ENCODE measurements at places on chromosomes 7 and 10.

GRCh38 chr7:95817866-95818640, 45.7 kb downstream of the DYNC1I1 start:
- DNase-seq = no peak

DNA sequence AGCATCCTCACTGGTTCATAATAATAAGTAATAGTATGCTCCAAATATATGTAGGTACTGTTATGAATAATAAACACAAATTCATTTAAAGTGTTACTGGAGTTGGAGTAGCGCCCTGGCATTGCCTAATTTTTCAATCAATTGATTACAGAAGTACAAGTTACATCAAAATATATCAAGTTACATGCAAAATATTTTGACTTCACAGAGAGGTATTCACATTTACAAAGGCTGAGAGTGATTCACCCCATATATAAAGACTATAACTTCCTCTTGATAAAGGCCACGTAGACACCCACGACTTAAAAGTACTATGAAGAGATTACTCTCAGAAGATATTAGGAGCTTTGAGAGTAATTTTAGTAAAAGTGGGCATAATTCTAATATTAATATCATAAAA, 13.6 kb upstream of the COL17A1 start:
- no peak for DNase-seq

GRCh38 chr10:103064956-103065355, 128.1 kb downstream of the NT5C2 start:
- DNase-seq = no peak

GRCh38 chr7:154627646-154628290, 375.2 kb downstream of the PAXIP1 start:
- no peak for DNase-seq

- no peak for DNase-seq
Measured at GRCh38 chr10:132646443-132647097, 109.0 kb downstream of the INPP5A start.

DNA sequence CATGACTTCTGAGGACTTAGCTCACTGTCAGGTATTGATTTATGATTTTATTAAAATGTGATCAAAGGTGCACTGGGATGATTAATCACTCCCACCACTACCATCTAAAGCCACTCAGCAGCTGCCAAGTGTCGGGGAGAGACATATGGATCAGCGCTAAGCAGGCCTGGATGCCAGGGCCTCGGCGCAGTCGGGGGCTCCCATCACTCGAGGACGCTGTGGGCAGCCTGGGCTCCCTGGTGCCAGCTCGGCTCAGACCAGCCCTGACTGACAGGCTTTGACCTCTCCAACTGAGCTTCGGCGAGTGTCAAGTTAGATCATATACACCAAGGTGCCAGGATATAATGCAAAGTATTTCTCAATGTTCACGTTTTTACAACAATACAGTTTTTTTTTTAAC, 267.7 kb downstream of the ACTR3B start:
- DNase-seq = no peak

- peak; percentile 15 for DNase-seq
Measured at GRCh38 chr7:106111655-106112117, 426 bp downstream of the SYPL1 start.

- DNase-seq = no peak
Measured at GRCh38 chr10:55183993-55184392, 383.0 kb upstream of the PCDH15 start.

DNA sequence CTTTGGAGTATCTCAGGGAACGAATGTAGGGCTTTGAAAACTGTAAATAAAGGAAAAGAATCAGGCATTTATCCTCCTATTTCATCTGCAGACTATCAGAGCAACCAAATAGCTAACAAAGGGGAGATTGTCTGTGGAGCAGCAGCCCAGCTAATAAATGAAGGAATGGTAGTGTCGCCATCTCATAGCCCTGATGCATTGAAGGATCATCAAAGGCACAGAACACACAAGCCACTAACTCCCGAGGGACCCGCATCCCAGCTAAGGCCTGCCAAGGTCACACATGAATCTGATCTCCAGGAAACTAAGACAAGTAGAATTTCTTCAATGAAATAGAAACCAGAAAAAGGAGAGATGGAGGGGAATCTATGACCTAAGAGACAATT, 38.2 kb downstream of the CALML5 start:
- DNase-seq = no peak

DNA sequence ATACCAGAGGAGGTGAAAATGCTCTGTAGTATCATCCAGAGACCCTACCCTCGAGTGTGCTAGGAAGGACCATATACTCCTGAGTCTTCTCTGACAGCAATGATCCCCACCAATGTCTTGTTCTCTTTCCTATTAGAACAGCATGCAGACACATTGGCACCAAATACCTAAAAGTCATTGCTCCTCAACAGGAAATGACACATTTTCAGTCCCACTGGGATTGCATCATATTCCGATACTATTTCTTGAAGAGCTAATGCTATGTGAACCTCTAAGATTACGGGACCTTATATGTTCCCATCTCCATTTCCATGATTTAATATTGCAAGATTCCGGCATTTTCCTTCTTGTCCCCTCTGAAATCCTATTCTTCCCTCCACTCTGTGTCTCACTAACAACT, 177.4 kb downstream of the NRP1 start:
- DNase-seq = no peak

DNA sequence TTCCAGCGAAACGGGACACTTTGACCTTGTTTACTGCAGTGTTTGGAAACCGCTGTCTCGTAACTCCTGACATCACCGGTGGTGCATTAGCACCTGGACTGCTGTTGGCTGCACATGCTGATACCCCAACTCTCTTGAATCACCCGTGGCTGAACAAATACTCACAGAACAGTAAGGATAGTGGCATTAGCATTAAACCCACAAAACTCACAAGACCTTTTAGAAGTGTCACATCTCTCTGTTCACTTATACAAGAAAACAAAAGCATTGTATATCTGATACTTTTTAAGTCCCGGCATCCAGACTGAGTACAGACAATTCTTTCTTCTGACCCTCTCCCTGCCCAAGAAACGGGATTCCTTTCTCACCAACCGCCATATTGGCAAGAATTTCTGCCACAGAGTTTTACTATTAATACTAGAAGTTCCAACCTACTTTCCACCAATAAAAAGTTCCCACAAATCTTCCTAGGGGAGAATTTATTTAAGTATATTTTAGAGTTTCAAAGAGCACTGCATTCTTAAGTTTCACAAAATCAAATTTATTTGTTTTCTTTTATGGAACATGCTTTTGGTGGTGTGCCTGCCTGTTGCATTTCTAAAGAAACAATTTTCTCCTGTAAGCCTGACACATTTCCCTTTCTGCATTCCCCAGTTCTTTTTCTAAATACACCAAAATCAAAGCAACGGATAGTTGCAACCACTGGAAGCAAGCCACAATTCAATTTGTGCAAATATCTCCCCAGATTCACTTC, 208.4 kb upstream of the KLF14 start:
- DNase-seq = peak; percentile 51

DNA sequence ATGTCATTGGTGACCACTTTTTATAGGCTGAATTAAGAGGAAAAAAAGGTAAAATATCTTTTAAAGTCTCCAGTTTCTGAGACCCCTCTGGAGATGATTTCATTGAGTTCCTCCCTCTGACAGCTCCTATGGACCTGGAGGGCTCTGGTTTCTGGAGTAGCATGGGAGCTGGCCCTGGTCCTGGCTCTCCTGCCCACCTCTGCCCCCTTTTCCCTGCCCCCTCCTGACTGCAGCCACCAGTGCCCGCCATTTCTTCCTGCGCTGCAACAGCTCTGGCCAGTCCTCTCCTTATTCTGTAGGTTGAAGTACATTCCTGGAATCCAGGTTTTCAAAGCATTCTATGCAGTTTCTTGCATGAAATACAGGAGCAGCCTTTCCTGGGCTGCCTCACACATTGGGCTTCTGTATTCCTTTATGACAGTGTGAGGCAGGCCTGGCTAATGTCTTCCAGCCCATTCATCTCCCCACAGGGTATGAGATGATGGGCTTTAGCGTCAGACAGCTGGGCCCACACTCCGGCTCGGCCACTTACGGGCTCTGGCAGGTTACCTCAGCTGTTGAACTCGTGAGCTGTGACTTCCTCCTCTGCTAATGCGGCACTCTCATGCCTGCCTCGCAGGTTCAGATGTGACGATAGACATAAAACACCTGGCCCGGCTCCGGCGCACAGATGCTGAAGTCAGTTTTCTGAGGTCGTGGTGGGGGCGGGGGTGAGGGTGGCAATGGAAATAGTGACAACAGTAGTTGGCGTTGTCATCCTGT, 101.7 kb downstream of the MGMT start:
- DNase-seq = no peak

GRCh38 chr7:25405736-25406135, 177.4 kb upstream of the NPVF start:
- no peak for DNase-seq
